ENCODE measurements at places on chromosomes 16 and 17. TPM values are rescaled to one million over a fixed set of nuclear protein-coding genes. Genes with fewer than 3 reads are reported as not detected.

GRCh38 chr16:85574672-85575475 is 38.2 kb upstream of the GSE1 start:
- DNase-seq = peak; percentile 19

GRCh38 chr16:11094857-11095565 is 150.6 kb downstream of the CLEC16A start:
- DNase-seq = no peak

DPEP1 gene
- total RNA-seq = not detected

CENPV gene
- total RNA-seq = 33.8 TPM

GRCh38 chr16:77949445-77949844 is 72.9 kb upstream of the CLEC3A start:
- DNase-seq = no peak

GRCh38 chr17:70654706-70655105 is 485.4 kb downstream of the KCNJ2 start:
- DNase-seq = no peak

GRCh38 chr17:9868552-9868951 is 36.5 kb downstream of the RCVRN start:
- DNase-seq = no peak

DNA sequence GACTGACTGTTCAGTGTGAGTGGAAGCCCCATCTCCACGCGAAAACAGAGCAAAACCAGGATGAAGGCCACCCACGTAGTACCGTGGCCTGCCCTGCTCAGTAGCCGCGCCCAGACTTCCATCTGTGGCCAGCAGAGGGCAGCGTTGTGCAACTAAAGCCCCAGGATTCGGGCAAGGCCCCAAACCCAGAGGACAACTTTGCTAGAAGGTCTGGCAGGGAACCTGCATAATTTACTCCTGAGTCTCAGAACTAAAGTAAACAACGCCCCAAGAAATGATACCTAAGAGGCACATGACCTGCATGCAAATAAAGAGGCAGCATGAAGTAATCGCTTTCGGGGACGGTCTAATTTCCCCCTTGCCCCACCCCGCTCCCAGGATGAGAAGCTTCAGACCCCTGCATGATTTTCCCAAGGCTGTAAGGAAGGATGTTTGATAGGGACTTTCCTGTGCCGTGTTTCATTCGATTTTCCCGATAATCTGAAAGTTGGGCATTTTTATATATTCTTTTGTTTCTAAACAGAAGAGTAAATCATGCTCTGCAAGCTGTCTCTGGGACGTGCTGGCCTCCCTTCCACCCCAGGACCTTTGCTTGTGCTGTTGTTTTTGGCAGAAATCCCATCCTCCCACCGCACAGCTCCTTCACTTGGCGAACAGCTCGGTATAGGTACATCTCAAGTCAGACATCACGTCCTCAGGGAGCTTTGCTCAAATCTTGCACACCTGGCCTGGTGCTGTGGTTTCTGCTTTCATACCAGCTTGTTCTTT is 18.6 kb downstream of the HSBP1 start:
- peak; percentile 78 for DNase-seq

DNA sequence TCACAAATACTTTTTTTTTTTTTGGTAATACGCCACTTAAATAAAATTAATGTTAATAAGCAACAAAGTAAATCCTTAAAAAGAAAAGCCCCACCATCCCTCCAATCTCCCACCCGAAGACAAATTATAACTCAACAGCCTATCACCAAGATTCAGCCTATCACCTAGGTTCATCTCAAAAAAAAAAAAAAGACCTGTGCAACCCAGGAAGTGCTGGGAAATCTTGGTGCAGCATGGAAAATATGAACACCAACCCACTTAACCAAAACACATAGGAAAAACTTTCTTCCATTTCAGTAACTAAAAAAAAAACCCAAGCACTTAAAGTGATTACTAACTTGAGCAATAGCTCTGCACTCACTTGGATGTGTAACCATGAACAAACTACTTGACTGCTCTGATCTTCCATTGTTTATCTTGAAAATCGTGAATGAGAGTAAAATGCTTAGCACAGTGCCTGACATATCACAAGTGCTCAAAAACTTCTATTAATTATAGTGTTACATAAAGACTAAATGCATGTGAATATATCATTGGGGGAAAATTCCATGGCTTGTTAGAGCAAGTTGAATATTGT is 90.4 kb downstream of the STH start:
- DNase-seq = no peak

RAPGEFL1 gene
- 2.6 TPM for total RNA-seq

- no peak for DNase-seq
Observed at GRCh38 chr16:76194616-76195015, 82.6 kb upstream of the CNTNAP4 start.

GRCh38 chr16:80824623-80825364 is 20.4 kb upstream of the CDYL2 start:
- DNase-seq = peak; percentile 72

GRCh38 chr17:44209786-44210341 is 9.6 kb downstream of the UBTF start:
- DNase-seq = no peak

ST3GAL2 gene
- 51.2 TPM for total RNA-seq

SLC38A7 gene
- total RNA-seq = 42.3 TPM

- DNase-seq = no peak
Observed at GRCh38 chr16:27839419-27839818, 224.1 kb downstream of the GSG1L start.

- no peak for DNase-seq
Observed at GRCh38 chr17:76953946-76954345, 85.7 kb downstream of the MGAT5B start.

AIPL1 gene
- not detected for total RNA-seq

HSD11B2 gene
- not detected for total RNA-seq

- DNase-seq = no peak
Observed at GRCh38 chr16:47599512-47599911, 138.4 kb downstream of the PHKB start.

ELMO3 gene
- 0.43 TPM for total RNA-seq

PRSS33 gene
- not detected for total RNA-seq

TRIM47 gene
- total RNA-seq = 13.5 TPM

- DNase-seq = no peak
Observed at GRCh38 chr16:52271088-52271750, 275.7 kb downstream of the TOX3 start.

CTCF gene
- 33.7 TPM for total RNA-seq

PRR15L gene
- not detected for total RNA-seq

MFAP4 gene
- 28.7 TPM for total RNA-seq

LRRC46 gene
- under 0.01 TPM for total RNA-seq

SALL1 gene
- total RNA-seq = 3.5 TPM

- no peak for DNase-seq
Observed at GRCh38 chr17:15965528-15965927, 20.6 kb downstream of the ADORA2B start.

ZNF830 gene
- total RNA-seq = 13.0 TPM

KRTAP3-1 gene
- not detected for total RNA-seq

DNA sequence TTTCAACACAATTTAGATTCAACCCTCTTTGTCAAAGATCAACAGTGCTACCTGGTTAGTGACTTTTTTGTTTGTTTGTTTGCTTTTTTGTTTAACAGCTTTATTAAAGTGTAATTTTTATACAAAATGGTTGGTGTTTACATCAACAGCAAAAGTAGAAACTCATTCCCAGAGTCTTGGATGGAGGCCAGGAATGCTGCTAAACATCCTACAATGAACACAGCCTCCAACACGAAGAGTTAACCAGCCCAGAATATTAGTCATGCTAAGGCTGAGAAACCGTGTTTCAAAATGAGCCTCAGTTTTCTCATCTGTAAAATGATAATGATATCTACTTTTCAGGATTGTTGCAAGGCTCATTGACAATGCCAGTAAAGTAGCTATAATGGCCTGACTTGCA is 211.0 kb upstream of the MAF start:
- no peak for DNase-seq
